Epithelial cell of prostate (primary cell): ENCODE measurements at places on chromosomes 6 and 20.

- DNase-seq = no peak
These were observed 595 bp downstream of the EYA2 start for GRCh38 chr20:46894971-46895905.

DNA sequence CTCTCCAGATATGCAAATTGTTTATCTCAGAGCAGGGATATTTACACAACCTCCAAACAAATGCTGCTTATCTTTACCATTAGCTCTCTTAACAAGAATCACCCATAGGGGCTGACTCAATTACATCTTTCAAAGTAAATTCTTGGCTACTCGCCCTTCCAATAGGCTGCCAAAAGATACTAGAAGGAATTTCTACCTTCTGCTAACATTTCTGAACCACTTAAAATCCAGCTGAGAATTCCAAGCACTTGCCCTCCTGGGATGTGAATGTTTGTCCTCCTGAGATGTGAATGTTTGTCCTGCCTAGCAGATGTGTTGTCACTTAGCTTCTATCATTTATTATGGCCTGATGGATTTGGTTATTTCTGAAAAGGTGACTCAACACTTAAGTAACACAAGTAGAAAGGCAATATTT, 388.0 kb downstream of the GJA1 start:
- DNase-seq = no peak

DNA sequence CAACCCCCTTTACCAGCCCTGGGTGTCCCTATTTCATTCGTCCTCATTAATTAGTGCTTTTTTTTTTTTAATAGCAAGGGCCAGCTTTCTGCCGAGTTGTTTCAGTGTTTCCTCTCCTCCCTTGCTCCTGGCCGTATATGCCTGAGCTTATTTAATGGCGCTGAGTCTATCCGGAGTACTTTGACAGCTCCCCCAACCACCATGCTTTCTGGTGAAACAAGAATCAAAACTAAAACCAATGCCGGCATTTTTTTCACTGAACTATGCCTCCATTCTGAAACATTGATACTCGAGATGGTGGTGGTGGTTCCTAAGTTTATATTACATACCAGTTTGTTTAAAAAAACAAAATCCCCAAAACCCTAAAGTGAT, 1.2 kb downstream of the DCBLD1 start:
- no peak for DNase-seq

- DNase-seq = no peak
These were observed 141.6 kb upstream of the NRN1 start for GRCh38 chr6:6148192-6148815.

- DNase-seq = no peak
These were observed 120.9 kb upstream of the IRAK1BP1 start for GRCh38 chr6:78746457-78746856.

DNA sequence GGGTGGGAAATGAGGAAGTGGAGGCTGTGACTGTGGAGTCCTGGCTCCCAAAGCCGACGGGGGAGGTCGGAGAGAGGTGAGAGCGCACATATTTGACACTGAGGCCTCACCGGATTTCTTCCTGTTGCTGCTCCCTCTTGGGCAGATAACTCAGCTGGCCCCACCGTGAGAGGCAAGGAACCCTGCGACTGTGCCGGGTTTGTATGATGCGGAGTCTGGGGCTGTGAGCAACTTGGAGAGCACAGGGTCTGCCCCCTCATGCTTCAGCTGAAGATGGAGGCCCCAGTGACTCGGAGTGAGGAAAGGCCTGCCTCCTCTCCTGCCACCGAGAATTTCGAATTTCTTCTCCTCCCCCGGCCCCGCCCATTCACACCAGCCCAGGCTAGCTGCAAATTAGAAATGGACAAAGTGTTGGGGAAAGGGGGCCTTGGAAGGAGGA, 160.6 kb downstream of the GRM4 start:
- DNase-seq = no peak
